ENCODE measurements at places on chromosomes 16 and 17.

DNA sequence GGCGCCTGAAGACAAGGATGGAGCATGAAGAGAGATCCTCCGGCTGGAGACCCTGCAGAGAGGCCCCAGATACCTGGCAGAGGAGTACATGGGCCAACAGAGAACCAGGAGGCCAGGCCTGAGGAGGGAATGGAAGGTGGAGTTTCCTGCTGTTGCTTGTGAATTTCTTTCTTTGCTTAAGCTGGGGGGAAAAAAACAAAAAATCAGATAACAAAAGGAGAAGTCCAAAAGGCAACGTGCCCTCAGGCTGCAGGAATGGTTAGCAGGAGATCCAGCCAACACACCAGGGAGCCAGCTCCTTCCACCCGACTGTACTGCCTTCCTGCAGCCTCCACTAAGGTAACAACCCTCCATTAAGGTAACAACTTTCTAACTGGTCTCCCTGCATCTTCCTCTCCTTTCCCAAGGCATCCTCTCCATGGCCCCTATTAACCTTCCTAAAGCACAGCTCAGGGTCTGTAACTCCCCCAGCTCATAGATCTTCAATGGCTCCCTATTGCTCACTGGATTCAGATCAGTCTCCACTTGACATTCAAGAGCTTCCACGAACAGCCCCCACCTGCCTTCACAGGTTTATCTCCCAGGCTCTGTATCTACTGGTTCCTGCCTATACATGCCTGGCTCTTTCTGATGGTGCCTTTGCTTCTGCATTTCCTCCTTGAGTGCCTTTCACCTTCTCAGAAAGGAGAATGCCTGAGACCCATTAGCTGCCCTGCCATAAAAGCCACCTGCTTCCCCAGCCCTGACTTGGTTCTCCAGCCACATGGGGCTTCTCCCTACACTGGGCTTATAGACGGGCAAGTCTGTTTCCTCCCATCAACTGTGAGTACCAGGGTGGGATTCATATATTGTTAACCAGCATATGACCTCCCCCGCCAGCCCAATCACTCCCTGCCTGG, 725 bp upstream of the ARL5C start:
- DNase-seq, result no peak

DNA sequence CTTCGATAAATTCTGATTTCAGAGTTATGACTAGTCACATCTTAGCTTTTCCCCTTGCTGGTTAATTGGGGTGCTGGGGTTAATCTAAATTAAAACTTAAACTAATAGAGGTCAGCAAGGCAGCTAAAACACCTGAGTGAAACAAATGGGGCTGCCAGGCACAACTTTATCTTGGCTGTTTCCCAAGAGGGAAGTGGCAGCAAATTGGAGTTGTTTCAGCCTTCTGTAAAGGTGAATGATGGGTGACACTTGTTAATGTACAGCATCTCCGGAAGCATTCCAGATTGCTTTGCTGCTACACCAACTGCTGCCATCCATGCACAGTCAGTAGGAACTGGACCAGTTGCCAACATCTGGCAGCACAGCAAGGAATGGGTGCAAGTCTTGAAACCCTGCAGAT, 43.9 kb downstream of the AATF start:
- DNase-seq, result peak; percentile 62

- no peak for DNase-seq
These were observed 330.8 kb upstream of the WSB1 start for GRCh38 chr17:26963163-26963503.

DNA sequence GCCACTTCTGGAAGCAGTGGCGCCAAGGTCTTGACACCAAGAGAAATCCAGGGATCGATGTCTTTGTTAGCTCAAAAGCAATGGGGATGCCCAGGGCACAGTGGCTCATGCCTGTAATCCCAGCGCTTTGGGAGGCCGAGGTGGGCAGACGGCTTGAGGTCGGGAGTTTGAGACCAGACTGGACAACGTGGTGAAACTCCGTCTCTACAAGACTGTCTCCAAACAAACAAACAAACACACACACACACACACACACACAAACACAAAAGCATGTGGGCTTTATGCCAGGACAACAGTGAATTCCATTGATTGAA, 22.4 kb upstream of the FAAP100 start:
- DNase-seq, result no peak

- no peak for DNase-seq
These were observed 14.7 kb upstream of the CTCF start for GRCh38 chr16:67547423-67548264.
